A549 treated with GW870086 at 1 μM for 4 hours (cell line): ENCODE measurements at places on chromosomes 11 and 22. TPM values are rescaled to one million over a fixed set of nuclear protein-coding genes. Genes with fewer than 3 reads are reported as not detected.

Gene BCL2L13
- total RNA-seq, result 25.3 to 32.9 TPM (median 29.9 TPM) in 5 replicates

Gene DDIAS
- 13.3 to 17.4 TPM (median 16.5 TPM) in 5 replicates for total RNA-seq

Gene TSPAN32
- not detected in 5 replicates for total RNA-seq

Gene OR8J1
- not detected in 5 replicates for total RNA-seq

Gene C11orf52
- total RNA-seq, result not detected in 5 replicates

Gene OR52E5
- not detected in 5 replicates for total RNA-seq

Gene APOA1
- 0.24 to 0.49 TPM in 2 of 5 replicates, not detected in the others for total RNA-seq
